ENCODE measurements at places on chromosomes 6 and 20. TPM values are rescaled to one million over a fixed set of nuclear protein-coding genes. Genes with fewer than 3 reads are reported as not detected.

Gene CDH22
- total RNA-seq, result 1.1 TPM

Gene CYP39A1
- 4.5 TPM for total RNA-seq

Gene SLC22A7
- total RNA-seq, result 0.36 TPM

Gene C6orf163
- 2.4 TPM for total RNA-seq

Gene SNAP25
- total RNA-seq, result 119 TPM

Gene RNF182
- total RNA-seq, result 1.9 TPM

Gene SAPCD1
- total RNA-seq, result 4.2 TPM

Gene ECT2L
- total RNA-seq, result 0.43 TPM

Gene PSMB1
- total RNA-seq, result 255 TPM

Gene ANKRD66
- total RNA-seq, result 2.7 TPM

Gene MYLK4
- total RNA-seq, result 0.38 TPM

Gene IFT52
- 50.4 TPM for total RNA-seq

Gene BANF2
- total RNA-seq, result not detected

Gene C6orf52
- 10.7 TPM for total RNA-seq

Gene ESR1
- 0.67 TPM for total RNA-seq

Gene TBC1D22B
- 8.3 TPM for total RNA-seq

Gene EYA4
- 0.58 TPM for total RNA-seq

Gene NOTCH4
- total RNA-seq, result 4.7 TPM

Gene BTNL2
- total RNA-seq, result not detected

Gene KIF25
- total RNA-seq, result 0.64 TPM

Gene GLP1R
- total RNA-seq, result not detected

Gene MOXD1
- total RNA-seq, result not detected

Gene FAM184A
- total RNA-seq, result 28.7 TPM

Gene SUPT3H
- 43.2 TPM for total RNA-seq

Gene PTCRA
- 0.32 TPM for total RNA-seq

Gene DTD1
- 51.6 TPM for total RNA-seq

Gene HELZ2
- 6.8 TPM for total RNA-seq

Gene GPSM3
- total RNA-seq, result 2.6 TPM

Gene SMPD2
- total RNA-seq, result 13.5 TPM

Gene PRDM13
- total RNA-seq, result 0.09 TPM
